ENCODE measurements at places on chromosomes 1 and 21. TPM values are rescaled to one million over a fixed set of nuclear protein-coding genes. Genes with fewer than 3 reads are reported as not detected.

The OR2L13 gene
- total RNA-seq: not detected

The CA14 gene
- total RNA-seq: not detected

The RXRG gene
- not detected for total RNA-seq

The SV2A gene
- 14.6 TPM for total RNA-seq

The CCDC181 gene
- 0.30 TPM for total RNA-seq

GRCh38 chr1:203301331-203301668 is 4.0 kb upstream of the BTG2 start:
- DNase-seq: no peak

- no peak for DNase-seq
Observed at GRCh38 chr1:188499690-188500089, 1670.9 kb downstream of the PLA2G4A start.

GRCh38 chr1:210715072-210715471 is 386.4 kb downstream of the HHAT start:
- no peak for DNase-seq

- DNase-seq: no peak
Observed at GRCh38 chr1:233211106-233211505, 84.4 kb downstream of the PCNX2 start.

DNA sequence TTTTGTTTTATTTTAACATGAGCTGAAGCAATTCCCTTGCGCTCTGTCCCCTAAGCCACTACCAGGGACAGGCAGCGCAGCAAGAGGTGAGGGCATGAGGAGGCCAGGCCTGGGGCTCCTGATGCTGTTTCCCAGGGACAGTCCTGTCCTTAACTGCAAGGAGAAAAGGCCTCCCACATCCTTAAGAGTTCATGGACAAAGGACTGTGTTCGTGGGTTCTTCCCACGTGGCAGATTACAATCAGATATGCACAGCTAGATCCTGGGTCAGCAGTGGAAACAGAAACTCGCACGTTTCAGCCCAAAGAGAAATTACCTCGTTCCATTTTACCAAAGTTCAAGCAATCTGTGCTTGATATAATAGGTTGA is 85.8 kb downstream of the MIS18A start:
- no peak for DNase-seq

- DNase-seq: no peak
Observed at GRCh38 chr1:210232511-210233215, at the start of gene SERTAD4. Gene SERTAD4 (plus strand): TSS chr1:210232796. CDS start chr1:210237961, 5,165 bp downstream.

DNA sequence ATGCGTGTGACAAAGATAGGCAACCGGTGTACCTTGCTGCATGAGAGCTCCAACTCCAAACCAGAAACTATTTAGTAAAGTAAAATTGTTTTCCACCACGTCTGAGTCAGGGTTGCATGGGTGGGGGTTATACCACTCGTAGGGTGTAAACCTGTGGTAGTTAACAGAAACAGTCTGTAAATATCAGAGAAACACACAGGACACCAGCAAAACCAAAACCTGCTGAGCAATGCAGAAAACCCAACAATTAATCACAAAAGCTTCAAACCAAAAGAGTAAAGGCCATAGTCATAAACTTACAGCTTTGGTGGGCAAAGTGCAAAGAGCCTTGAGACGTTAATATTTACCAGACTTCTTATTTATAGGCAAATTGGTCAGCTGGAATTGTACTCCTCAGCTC is 282.7 kb downstream of the BACH1 start:
- DNase-seq: no peak

- DNase-seq: no peak
Observed at GRCh38 chr1:213227458-213227857, 176.4 kb downstream of the RPS6KC1 start.

- DNase-seq: no peak
Observed at GRCh38 chr1:181676269-181676668, 193.0 kb downstream of the CACNA1E start.

DNA sequence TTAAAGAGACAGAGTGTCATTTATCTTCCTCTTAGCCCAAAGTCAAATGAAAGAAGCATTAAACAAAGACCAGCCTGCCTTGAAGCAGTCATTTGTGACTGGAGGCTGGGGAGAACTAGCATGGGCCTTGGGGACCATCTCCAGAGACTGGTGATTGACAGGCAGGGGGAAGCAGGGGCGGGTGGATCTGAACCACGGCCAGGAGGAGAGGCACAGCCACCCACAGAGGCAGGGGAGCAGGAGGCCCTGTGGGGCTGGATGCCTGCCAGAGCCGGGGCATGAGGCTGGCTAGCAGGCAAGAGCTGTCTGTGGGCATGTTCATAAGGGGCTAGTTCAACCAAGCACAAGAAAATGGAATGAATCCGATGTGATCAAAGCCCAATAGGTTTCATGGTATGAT is 73.9 kb downstream of the PLXNA2 start:
- no peak for DNase-seq

DNA sequence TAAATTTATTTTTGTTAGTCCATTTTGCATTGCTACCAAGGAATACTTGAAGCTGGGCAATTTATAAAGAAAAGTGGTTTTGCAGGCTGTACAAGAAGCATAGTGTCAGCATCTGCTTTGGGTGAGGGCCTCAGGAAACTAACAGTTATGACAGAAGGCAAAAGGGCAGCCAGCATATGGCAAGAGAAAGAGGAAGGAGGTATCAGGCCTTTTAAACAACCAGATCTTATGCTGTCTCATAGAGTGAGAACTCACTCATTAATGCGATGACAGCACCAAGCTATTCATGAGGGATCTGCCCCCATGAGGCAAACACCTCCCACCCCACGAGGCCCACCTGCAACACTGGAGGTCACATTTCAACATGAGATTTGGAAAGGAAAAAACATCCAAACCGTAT is 898.4 kb downstream of the KCNT2 start:
- DNase-seq: no peak

GRCh38 chr21:35732788-35733187 is 327.5 kb downstream of the SETD4 start:
- DNase-seq: no peak
